Left kidney (tissue), 8 donors: ENCODE measurements at places on chromosomes 13 and 19.

- DNase-seq: no peak
Measured at GRCh38 chr13:38538422-38538821, 148.5 kb upstream of the FREM2 start.

GRCh38 chr19:35478794-35479677 is 11.2 kb downstream of the KRTDAP start:
- DNase-seq: no peak

- DNase-seq: no peak
Measured at GRCh38 chr19:18789883-18790565, 1.1 kb downstream of the COMP start.

DNA sequence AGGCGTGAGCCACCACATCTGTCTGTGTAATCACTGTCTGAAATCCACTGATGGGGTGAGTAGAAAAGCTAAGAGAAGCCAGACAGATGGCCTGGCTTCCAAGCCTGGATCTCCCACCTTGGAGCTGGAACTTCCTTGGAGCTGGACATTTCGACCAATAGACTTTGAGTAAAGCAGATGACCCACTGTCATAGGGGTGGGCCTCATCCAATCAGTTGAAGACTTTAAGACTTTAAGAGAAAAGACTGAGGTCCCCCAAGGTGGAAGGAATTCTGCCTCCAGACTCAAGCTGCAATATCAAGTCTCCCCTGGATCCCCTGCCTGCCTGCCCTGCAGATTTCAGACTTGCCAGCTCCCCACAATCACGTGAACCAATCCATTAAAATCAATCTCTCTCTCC is 20.7 kb downstream of the VSTM1 start:
- DNase-seq: no peak

DNA sequence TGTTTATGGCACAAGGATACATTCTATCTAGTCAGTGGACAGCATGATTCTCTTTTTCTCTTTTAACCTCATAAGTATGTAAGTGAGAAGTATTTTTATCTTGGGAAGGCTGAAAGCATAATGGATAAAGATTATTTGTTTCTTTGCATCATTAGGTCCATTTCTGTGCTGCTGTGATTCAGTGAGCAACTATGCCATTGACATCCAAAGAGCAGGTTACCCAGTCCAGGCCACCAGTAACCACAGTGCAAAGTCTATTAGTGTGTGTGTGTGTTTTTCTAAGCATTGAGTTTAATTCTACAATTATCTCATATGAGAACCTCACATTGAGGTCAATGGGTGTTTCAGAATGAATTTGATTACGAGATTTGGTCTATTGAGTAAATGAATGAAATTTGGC is 158.8 kb upstream of the DACH1 start:
- DNase-seq: no peak

DNA sequence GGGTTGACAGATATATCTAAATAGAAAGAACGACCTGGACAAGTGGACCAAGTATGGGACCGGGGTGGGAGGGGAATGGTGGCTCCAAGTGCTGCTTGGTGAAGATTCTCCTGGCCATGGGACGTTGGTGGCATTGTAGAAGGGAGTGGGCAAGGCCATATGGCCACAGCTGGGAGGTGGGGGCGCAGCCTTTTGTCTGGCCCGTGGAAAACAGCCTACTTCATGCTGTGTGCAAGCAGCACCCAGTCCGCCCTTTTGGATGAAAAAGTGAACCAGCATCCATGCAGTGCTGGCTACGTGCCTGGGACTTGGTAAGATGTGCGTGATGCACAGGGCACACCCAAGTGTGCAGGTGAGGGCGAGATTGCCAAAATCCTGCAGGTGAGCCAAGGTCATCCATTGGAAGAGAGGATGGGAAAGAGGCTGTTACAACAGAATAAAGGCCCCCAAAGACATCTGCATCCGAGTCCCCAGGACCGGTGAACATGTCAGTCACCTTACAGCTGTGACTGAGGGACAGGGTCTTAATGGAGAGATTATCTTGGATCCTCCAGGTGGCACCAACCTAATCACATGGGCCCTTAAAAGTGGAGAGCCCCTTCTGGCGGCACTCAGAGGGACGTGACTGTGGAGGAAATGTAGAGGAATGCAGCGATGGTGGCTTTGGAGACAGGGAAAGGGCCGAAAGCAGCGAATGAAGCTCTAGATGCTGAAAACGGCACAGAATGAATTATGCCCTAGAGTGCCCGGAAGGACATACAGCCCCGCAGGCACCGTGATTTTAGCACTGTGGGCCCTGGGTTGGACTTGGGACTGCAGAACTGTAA is 40.8 kb downstream of the TEX29 start:
- DNase-seq: no peak

DNA sequence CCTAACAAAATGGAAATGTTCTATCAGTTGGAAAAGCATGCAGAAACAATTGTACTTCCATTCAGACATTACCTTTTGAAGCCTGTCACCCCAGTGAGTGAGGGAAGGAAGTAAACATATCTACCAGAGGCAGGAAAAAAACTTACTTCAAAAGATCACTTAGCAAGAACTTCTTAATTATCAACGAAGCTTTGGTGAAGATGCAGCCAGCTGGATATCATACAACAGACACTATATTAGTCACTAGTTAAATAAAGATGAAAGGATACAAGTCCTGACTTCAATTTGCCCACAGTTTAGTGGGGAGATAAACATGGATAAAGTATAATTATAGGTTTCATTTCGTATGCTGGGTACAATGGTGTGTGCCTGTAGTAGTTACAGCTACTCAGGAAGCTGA is 148.8 kb downstream of the TNFRSF19 start:
- DNase-seq: no peak

DNA sequence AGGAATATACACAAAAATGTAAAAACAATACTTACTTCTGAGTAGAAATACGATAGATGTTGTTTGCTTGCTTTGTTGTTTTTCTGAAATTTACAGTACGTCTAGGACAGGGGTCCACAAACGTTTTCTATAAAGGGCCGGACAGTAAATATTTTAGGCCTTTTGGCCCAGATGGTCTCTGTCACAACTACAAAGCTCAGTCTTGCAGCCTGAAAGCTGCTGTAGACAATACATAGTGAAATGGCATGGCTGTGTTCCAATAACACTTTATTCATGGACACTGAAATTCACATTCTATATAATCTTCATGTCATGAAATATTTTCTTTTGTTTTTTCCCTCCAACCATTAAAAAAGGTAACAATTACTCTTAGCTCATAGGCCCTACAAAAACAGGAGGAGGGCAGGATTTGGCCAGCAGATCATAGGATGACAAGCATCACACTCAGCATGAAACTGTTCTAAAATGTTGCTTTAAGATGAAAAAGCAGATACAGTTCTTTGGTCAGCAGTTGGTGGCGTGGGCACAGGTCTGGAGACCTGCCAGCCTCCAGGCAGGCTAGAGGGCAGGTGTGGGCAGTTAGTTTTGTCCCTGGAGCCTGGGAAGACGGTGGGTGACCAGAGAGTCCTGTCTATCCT is at the start of gene EDDM13:
EDDM13 (plus strand) TSS at position 588 of the 638 bp plus-strand sequence. CDS start 87 bp downstream, outside the sequence.
- peak; percentile 21 for DNase-seq

- no peak for DNase-seq
Measured at GRCh38 chr13:34911159-34911558, 30.9 kb upstream of the NBEA start.

- DNase-seq: no peak
Measured at GRCh38 chr19:16398530-16399249, 73.1 kb downstream of the EPS15L1 start.

DNA sequence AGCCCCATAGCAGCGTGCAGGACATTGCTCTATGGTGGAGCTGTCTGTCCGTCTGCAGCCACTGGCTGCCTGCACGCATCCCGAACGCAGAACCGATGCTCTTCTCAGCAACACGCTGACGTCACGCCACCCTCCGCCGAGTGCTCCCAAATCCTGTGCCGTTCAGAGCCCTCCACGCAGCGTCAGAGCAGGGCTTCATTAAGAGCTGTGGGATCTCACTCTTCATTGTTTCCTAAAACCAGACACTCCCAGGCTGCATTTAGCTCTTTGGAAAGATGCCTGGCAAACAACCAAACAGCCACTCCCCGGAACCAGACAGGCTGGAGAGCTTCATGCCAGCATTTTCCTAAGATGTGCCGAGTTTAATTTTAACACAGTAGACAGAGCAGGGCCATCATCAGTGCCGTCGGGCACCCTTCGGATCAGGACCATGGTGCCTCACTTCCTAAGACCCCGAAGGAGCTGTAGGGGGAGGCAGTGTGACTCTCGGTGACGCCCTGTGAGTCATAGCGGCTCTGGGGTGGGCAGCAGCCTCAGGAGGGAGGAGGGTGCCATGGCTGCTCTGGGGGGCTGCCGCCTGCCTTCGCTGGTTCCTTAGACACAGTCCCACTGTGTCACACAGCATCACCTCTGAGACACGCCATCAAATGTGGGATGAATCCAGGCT is 131.5 kb upstream of the MCF2L start:
- DNase-seq: no peak

DNA sequence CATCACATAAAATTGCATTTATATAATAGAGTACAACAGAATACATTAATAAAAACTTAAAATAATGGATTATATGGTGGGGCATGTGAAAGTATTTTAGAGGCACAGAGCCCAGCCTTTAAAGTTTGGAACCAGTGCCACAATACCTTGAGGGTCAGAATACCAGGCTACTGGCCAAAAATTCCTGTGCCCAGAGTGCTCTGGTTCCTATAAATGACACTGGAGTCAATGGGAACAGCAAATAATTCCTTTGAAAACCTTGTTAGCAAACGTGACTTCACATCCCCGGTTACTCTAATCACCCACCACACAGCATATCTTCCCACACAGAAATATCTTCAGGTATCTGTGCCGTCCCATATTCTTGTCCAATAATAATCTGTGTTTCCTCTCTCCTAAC is 1242.6 kb downstream of the DIAPH3 start:
- no peak for DNase-seq

DNA sequence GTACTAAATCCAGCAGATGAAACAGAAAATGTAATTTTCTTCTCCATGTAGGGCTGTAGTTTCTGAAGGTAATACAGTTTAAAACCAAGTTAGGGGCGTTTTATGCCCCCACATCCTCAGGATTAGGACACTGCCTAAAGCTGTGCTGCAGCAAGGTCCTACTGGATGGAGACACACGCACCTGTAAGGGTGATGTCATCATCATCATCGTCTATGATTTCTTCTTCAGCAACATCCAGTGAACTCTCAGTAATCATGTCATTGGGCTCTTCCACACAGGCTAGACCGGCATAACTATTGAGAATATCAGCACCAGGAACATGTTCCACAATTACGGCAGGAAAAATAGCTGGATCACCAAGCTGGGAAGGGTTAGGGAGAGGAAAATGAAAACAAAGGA is 60.5 kb downstream of the ELF1 start:
- no peak for DNase-seq

DNA sequence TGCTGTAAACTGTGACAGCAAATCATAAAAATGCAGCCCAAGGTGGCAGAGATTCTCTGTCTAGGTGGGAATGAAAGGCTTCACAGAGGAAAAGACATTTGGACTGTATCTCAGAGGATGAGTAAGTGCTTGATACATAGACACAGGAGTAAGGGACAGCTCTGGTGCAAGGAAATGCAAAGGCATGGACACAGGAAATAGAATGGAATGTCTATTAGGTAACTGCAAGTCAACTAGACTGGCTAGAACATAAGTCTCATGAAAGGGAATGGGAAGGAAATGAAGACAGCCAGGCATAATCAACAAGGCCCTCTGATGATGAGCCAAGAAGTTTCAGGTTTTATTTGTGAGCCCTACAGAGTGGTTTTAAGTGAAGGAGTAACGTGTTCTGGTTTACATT is 321.7 kb downstream of the SUCLA2 start:
- DNase-seq: no peak

DNA sequence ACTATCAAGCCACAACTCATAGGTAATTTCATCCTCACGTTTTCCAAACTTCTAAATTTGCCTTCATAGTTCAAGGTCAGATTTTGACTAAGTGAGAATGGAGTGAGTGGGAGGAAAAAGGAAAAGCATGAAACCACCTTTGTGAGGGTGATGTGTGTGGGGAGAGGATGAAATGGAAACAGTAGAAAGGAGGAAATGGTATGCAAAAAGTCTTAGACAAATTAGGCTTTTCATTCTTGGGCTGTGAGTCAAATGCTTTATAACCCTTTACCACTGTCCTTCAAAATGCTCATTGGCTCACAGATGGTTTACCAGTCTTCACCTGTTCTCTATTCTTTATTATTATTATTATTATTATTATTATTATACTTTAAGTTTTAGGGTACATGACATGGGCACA is 127.2 kb downstream of the RAP2A start:
- DNase-seq: no peak

DNA sequence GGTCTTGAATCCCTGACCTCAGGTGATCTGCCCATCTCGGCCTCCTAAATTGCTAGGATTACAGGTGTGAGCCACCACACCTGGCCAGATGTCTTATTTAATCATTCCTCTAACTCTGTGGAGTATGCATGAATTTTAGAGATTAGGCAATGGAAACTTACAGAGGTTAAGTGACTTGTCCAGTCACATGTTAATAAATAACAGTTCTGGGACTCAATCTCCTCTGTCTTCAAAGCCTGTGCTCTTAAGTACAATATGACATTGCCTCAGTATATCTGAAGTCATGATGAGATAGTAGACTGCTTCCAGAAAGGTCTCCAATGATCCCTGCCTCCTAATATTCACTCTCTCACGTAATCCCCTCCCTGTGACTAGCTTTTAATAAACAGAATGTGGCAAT is 72.9 kb upstream of the TDRD3 start:
- no peak for DNase-seq

GRCh38 chr19:10551698-10552301 is 8.1 kb downstream of the ATG4D start:
- DNase-seq: no peak

- DNase-seq: no peak
Measured at GRCh38 chr19:40567040-40567749, 9.5 kb upstream of the SHKBP1 start.

- DNase-seq: no peak
Measured at GRCh38 chr19:31676271-31677004, 327.2 kb upstream of the TSHZ3 start.

DNA sequence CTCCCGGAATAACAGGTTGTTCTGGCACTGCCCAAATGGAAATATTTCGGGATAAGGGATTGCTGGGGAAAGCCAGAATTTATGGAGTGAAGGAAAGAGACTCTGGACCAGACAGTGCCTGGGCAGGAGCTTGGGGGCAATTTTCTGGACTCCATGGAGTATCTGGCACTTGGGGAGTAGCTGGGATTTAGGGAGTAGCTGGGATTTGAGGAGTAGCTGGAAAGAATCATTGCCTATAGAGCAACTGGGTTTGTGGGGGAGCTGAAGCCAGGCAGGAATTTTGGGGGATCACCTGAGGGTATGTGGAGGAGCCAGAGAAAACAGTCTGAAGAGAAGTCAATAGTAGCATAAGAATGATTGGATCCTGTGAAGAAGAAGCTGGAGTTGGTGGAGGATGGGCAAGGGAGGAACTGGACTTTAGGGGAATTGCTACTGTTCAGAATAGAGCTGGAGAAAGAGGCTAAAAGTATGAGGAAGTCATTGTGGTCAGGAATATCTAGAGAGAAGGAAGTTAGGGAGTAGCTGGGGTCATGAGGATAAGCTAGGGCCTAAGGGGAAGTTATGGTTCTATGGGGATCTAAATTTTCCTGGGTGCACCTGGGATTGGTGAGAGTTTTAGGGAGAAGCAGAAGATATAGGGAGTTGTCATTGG is 14.8 kb downstream of the FSD1 start:
- DNase-seq: no peak
